ENCODE measurements at places on chromosomes 7 and 10.

- DNase-seq = no peak
Observed at GRCh38 chr7:42548816-42549611, 312.0 kb upstream of the GLI3 start.

DNA sequence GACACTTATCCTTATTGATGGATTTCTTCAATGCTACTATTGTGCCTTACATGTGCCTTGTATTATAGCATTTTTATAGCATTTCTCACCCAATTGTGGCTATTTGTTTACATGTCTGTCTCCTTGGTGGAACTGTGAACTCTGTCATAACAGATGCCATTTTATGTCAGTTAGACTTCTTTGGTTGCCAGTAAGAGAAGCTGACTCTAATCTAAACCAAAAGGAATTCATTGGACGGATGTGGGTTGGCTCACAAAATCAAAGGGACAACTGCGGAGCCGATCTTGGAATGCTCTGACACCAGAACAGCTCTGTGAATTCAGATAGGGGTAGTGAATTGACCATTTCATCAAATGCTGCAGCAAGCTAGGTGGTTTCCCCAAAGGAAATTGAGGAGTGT lies 15.0 kb downstream of the GARIN1A start:
- no peak for DNase-seq

GRCh38 chr10:120473593-120473992 lies 16.6 kb downstream of the PLPP4 start:
- DNase-seq = peak; percentile 11

- DNase-seq = no peak
Observed at GRCh38 chr7:134722786-134723322, 56.6 kb upstream of the CALD1 start.

DNA sequence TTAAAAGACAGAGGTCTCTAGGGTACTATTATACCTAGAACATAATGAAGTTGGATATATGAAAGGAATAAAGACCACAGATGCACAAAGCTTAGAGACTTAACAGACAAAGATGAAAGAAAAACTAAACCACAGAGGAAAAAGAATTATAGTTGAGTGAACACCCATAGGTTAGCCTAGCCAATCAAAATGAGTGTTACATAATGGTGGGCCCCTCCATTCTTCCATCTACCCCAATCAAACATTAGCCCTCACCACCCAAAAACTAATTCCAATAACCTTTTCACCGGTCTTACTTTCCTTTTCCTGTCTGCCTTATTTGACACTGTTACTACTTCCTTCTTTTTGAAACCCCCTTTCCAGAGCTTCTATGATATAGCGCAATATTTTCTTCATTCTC lies 130.1 kb downstream of the ELMO1 start:
- no peak for DNase-seq

DNA sequence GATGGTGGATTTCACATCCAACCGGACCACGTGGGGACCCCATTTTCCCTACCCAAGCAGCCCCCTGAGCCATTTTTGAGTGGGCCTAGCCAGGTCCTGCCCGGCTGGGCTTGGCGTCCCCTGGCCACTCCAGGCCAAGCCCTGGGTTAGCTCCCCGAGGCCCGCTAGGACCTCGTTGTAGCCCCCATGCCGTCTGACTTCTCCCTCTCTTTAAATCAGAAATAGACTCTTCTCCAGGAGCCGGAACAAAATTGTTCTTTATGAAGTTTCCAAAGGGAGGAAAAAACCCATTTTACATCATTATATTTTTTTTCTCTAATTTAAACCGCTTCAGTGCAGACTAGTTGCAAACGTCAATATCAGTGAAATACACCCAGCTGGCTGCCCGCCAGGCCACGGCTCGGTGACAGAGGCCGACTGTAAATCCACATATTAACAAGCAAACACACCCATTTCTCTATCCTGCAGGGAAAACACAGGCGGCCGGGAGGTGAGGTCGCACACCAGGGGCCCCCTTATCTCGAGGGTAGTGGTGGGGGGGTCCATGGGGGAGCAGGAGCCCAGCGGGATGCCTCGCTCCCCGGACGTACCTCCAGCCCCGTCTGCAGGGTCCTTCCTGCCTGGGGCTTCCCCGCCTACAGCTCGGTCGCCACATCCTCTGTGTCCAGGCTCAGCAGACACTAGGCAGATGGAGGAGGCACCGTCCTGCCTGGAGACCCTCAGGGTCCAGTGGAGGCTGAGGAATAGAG lies 72.7 kb downstream of the ELFN1 start:
- peak; percentile 44 for DNase-seq

DNA sequence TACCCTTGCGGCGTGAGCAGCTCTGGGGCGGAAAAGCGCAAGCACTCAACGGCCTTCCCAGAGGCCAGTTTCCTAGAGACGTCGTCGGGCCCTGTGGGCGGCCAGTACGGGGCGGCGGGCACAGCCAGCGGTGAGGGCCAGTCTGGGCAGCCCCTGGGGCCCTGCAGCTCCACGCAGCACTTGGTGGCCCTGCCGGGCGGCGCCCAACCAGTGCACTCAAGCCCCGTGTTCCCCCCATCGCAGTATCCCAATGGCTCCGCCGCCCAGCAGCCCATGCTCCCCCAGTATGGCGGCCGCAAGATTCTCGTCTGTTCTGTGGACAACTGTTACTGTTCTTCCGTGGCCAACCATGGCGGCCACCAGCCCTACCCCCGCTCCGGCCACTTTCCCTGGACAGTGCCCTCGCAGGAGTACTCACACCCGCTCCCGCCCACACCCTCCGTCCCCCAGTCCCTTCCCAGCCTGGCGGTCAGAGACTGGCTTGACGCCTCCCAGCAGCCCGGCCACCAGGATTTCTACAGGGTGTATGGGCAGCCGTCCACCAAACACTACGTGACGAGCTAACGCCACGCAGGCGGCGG lies 12.6 kb downstream of the TRIM8 start:
- DNase-seq = no peak

- no peak for DNase-seq
Observed at GRCh38 chr10:110829721-110830410, 41.9 kb upstream of the PDCD4 start.

- DNase-seq = peak; percentile 32
Observed at GRCh38 chr7:140062118-140062527, 628 bp downstream of the PARP12 start.

GRCh38 chr7:65475040-65475726 lies 101.5 kb downstream of the ZNF92 start:
- no peak for DNase-seq

DNA sequence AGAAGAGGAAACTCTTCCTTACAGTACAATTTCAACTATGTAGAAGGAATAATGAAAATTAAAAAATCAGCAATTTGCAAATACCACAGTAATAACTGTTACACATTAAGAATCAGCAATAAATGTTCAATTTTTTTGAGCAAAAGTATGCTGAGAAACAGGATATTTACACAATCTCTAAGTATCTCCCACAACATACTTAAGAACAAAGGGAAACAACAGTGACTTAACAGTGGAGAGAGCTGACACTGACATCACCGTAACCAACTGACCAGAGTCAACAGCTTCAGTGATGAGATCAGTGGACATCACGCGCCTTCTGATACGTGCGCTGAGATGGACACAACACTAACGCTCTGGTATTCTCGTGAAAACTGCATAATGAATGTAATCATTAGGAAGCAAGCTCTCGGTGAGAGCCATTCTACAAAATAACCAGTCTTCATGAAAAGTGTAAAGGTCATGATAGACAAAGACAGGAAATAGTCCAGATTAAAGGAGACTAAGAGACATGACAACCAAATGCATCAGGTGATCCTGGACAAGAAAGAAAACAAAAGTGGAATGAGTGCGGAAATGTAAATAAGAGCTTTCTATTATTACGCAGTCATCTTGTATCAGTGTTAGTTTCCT lies 82.6 kb downstream of the PIP4K2A start:
- DNase-seq = no peak

GRCh38 chr10:23413629-23414089 lies 25.2 kb upstream of the OTUD1 start:
- no peak for DNase-seq

DNA sequence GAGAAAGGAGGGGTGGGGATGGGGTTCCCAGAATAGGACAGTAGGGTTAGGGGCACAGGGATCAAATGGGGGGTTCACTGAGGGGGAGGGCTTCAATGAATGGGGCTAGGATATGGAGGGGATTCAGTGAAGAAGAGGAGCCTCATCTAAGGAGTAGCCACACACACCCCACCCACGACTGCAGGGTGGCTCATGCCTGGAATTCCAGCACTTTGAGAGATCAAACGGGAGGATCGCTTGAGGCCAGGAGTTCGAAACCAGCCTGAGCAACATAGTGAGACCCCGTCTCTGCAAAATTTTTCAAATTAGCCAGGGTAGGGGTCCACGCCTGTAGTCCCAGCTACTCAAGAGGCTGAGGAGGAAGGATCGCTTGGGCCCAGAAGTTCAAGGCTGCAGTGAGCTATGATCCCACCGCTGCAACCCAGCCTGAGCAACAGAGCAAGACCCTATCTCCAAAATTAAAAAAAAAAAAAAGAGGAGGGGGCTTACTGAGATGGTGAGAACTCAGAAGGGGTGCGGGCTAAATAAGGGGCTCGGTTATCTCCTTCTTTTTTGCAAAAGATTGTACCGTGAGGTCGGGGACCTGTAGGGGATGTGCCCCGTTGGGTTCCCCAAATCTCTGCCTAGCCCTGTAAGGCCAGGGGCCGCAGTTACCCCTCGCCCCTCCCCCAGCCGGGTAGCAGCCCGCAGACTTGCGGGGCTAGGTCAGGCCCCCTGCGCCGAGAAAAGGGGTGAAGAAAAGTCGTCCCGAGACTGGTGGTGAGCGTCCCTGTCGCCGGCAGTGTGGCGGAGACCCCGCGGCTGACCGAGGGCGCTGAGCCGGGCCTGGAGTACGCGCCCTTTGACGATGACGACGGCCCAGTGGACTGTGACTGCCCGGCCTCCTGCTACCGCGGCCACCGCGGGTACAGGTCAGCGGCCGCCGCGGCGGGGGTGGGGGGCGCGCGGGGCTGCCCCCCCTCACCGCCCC lies 43.1 kb upstream of the HSPB1 start:
- DNase-seq = no peak

DNA sequence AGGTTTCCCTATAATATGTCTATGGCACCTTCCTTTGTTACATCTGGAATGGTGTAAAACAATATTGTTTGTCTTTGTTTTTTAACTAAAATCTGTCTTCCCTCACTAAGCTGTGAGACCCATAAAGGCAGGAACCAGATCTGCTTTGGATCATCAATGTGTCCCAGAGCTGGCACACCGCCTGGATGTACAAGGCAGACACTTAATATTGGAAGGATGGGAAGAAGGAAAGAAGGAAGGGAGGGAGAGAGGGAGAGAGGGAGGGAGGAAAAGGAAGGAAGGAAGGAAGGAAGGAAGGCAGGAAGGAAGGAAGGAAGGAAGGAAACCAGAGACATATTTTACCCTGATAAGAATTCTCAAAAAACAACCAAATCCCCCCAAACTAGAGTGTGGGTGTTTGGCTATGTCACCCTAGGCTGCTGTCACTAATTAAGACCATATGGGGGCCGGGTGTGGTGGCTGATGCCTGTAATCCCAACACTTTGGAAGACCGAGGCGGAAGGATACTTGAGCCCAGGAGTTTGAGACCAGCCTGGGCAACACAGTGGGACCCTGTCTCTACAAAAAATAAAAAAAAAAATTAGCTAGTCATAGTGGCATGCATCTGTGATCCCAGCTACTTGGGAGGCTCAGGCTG lies 59.6 kb downstream of the SH3PXD2A start:
- DNase-seq = peak; percentile 33
